Stimulated activated CD4-positive, alpha-beta T cell treated with anti-CD3 and anti-CD28 coated beads, Interleukin-12 subunit alpha, Interleukin-12 subunit beta, amount 100 ng/mL, for 24 hours (primary cell): ENCODE measurements at places on chromosomes 7 and 10.

DNA sequence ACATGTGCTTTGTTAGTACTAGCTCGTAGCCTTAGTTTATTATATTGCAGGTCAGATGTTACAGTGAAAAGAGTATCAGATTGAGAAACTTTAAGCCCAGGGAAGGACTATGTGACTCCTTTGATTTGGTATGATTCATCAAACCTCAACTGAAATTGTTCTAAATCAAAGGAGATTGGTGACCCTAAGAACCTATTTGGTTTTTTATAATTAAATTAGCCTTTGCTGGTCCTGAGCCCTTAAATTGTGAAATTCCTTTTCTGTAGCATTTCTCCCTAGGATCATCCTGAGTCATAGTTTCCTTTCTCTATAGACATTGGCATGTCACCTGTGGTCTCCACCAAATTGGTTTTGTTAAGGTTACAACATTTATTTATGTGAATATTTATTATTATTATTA is 89.7 kb downstream of the POLR1F start:
- DNase-seq = no peak

DNA sequence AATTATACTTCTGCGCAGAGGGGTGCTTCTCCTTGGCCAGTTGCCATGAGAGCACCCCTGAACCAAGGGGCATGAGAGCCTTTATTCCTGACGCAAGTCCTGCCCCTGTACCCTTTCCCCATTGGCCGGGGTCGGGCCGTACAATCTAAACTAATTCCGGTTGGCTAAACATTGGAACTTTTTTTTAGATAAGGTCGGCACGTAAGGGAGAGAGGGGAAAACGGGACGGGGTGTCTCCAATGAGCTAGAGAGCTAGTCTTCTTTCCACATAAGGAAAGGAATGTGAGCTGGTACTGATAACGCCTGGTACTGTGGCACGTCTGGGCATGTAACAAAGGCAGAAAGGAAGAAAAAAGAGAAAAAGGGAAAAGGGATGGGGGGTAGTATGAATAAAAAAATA is 96.9 kb downstream of the CD36 start:
- no peak for DNase-seq

GRCh38 chr10:100081075-100082001 is at the start of gene CPN1:
Gene CPN1 (minus strand): TSS chr10:100081869. CDS start chr10:100081625, 244 bp downstream.
- no peak for DNase-seq

GRCh38 chr7:137390076-137390475 is 46.5 kb upstream of the PTN start:
- DNase-seq = no peak

DNA sequence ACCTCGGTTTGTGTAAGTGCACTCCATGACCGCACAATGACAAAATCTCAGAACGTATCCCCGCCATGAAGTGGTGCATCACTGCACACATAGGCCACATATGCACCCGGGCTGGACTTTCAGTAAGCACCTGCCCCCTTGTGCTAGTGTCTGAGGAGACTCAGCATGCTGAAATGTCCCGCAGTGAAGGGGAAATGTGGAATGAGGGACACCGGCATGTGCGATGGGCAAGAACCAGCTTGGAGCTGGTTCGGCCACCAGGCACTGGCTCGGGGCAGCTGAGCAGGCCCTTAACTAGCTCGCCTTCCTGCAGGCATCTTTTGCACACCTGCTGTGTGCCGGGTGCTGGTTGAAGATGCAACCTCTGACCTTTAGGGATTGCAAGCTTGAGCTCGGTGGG is 49.8 kb upstream of the TNS3 start:
- DNase-seq = no peak

DNA sequence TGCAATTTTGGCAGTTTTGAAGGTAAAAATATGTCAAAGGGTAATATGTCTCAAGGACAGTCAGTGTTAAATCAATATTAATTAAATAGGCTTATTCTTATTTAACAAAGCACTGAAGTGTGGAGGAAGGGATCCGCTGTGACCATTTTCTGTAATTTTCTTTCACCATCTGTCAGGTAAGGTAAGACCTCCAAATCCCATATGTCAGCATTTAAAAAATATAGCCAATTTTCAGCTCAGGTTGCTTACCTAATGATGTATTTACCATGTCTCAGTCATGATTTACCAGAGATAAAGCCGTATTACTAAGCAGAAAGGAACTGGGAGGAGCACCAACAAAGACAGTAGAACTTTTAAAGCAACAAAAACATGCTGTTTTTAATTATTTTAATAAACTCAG is 683.9 kb downstream of the CCSER2 start:
- no peak for DNase-seq
